ENCODE measurements at places on chromosomes 6 and 20. TPM values are rescaled to one million over a fixed set of nuclear protein-coding genes. Genes with fewer than 3 reads are reported as not detected.

Gene CD93
- 16.9 TPM for total RNA-seq

Gene GRM4
- not detected for total RNA-seq

Gene GTSF1L
- not detected for total RNA-seq

Gene CENPW
- 0.64 TPM for total RNA-seq

Gene UNC5CL
- not detected for total RNA-seq

Gene CYP24A1
- total RNA-seq = not detected

Gene FRK
- 1.4 TPM for total RNA-seq

Gene SEL1L2
- not detected for total RNA-seq

Gene C2
- 10.4 TPM for total RNA-seq

Gene FAM83C
- not detected for total RNA-seq

Gene GSTA2
- not detected for total RNA-seq

Gene NOX3
- total RNA-seq = not detected

Gene ITPR3
- total RNA-seq = 12.8 TPM

Gene DNMT3B
- total RNA-seq = 0.37 TPM

Gene BTN3A1
- total RNA-seq = 11.5 TPM

Gene SAMD3
- total RNA-seq = not detected

Gene SIRPB2
- total RNA-seq = not detected

Gene ACSS1
- 24.8 TPM for total RNA-seq

Gene WFDC12
- not detected for total RNA-seq

Gene OOEP
- total RNA-seq = not detected

Gene CTCFL
- not detected for total RNA-seq

Gene RAET1E
- total RNA-seq = 0.06 TPM

Gene FNDC11
- total RNA-seq = 0.12 TPM

Gene DEF6
- total RNA-seq = 0.50 TPM

Gene SYCP2
- 0.20 TPM for total RNA-seq

Gene EDN1
- total RNA-seq = 2.6 TPM

Gene TNXB
- 35.8 TPM for total RNA-seq

Gene ATRN
- total RNA-seq = 36.1 TPM

Gene PRICKLE4
- total RNA-seq = 2.6 TPM

Gene GSTA3
- not detected for total RNA-seq

Gene ARMH2
- not detected for total RNA-seq

Gene ERVFRD-1
- not detected for total RNA-seq

Gene CTAGE9
- total RNA-seq = not detected

Gene SLC24A3
- total RNA-seq = not detected

Gene BEND6
- total RNA-seq = 11.2 TPM

Gene MEI4
- total RNA-seq = not detected

Gene SLC22A2
- total RNA-seq = not detected

Gene TCP11
- total RNA-seq = 0.39 TPM

Gene SIRPB1
- total RNA-seq = 1.7 TPM

Gene METTL24
- not detected for total RNA-seq

Gene MLN
- total RNA-seq = not detected

Gene ELOVL4
- total RNA-seq = 2.7 TPM

Gene ADGRB3
- total RNA-seq = 6.4 TPM

Gene CEP43
- total RNA-seq = 6.9 TPM

Gene FRS3
- 0.94 TPM for total RNA-seq

Gene CALHM6
- total RNA-seq = 2.8 TPM

All from cardiac ventricle fibroblast (primary cell).